ENCODE measurements at places on chromosomes 12 and 14.

GRCh38 chr14:105419195-105420091, at the start of gene MTA1:
MTA1 (plus strand) TSS chr14:105419827; CDS start chr14:105420036, 209 bp downstream.
- DNase-seq: peak; percentile 27

DNA sequence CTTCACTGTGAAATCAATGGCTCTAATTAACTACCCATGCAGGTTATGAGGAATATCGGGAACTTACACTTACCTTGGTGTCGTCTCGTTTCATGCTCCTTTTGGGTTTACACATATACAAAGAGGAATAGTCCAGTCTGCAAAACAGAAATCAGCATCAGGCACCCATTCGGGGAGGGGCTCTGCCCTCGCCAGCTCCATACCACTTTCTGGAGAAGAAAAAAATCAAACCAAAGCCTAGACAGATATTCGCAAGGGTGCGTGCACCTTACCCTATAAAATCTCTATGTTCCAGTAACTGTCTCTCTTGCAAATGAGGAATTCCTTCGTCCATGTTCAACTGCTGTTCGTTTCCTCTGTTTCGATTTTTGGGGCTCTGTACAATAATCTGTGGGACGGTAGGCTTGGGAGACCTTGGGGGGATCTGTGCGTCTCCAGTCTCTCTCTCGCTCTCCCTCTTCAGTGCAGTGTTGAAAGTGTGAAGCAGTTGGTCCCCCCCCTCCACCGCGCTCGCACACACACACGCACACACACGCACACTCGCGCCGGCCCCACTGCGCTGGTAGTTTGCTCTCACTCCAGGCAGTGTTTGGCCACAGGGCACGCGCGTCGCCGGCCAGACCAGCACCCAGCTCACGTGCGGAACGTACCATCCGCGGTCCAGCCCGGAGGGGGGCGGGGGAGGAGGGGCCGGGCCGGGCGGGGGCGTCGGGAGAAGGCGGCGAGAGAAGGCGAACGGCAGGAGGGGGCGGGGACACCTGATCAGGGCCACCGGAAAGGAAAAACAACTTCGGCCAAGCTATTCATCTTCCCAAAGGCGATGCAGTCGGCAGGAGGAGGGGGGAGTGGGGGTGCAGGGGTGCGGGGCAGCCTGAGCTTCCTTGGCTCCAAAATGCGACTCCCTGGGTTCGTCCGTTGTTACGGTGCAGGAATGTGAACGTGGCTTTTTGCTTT, at the start of gene BHLHE41:
TSS of gene BHLHE41 (minus strand) at position 592 of the 954 bp plus-strand sequence. CDS start at position 334, 258 bp downstream.
- DNase-seq: peak; percentile 44

DNA sequence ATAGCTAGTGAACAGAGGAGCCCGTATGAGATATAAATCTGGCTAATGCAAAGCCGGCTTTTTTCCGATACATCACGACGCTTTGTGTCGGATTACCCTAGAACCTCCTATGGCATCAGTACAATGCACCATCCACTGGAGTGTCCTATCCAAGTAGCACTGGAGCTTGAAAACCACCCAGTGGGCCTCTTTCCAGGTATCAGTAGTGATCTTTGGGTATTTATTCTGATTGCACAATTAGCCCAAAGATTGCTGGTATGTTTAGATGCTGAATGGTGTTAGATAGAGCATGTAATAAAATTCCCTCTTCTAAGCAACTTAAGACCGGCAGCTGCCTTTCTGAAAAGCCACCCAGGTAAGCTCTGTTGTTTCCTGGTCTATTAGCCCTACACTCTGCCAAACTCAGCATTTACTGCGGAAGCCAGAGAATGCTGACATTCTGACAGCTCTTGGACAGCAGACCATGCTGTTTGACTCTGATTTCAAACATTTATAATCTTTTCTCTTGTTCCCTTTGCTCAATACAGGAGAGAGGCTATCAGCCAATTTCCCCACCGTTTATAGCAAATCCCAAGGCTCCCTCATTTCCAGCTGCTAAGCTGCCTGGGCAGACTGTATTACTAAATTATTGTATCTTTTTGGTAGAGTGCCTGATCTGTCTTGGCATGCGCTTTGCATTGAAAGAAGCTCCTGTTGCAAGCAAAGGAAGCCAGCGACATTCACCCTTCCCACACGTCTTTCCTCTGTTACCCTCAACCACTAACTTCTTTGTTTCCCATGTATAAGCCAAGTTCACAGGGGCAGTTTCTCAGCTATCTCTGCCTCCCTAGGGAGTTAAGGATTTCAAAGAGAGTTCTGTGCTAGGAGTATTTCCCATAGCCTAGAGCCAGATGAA, 388.3 kb upstream of the GARIN6 start:
- no peak for DNase-seq

DNA sequence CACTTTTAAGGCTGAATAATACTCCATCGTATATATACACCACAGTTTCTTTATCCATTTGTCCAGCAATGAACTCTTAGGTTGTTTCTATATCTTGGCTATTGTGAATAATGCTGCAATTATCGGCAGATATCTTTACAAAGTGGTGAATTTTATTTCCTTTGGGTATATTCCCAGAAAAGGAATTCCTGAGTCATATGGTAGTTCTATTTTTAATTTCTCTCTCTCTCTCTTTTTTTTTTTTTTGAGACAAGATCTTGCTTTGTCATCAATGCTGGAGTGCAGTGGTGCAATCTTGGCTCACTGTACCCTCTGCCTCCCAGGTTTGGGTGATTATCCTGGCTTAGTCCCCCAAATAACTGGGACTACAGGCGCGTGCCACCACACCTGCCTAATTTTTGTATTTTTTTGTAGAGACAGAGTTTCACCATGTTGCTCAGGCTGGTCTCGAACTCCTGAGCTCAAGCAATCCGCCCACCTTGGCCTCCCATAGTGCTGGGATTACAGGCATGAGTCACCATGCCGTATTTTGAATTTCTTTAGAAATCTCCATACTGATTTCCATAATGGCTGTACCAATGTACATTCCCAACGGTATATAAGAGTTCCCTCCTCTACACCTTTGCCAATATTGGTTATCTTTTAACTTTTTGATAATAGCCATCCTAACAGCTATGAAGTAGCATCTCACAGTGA, 98.4 kb downstream of the EFCAB11 start:
- peak; percentile 81 for DNase-seq

DNA sequence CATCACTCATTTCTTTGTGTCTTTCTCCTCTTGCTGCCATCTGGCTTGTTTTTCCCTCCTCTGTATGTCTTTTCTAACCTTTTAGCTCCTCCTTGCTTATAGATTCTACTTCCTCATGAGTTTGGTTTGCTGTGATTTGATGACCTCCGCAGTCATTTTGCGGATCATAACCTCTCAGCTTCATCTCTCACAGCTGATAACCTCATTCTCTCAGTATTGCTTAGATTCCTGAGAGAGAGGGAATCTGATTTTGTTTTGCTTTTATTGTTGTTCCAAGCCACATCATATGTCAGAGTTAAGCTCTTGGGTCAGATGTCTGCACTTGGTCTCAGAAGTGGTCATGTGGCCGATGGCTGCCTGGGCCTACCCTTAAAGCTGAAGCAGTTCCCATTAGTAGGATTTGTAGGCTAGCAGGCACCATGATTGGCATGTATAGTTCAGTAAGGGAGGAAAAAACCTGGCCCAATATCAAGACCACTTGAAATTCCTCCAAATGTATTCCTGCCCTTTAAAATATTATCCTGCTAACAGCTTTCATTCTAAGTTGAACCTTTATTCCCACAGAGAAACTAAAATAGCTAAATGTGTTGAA, 13.5 kb downstream of the ZNF664 start:
- DNase-seq: peak; percentile 41

- DNase-seq: no peak
Observed at GRCh38 chr14:82084813-82085212, 551.2 kb upstream of the SEL1L start.

DNA sequence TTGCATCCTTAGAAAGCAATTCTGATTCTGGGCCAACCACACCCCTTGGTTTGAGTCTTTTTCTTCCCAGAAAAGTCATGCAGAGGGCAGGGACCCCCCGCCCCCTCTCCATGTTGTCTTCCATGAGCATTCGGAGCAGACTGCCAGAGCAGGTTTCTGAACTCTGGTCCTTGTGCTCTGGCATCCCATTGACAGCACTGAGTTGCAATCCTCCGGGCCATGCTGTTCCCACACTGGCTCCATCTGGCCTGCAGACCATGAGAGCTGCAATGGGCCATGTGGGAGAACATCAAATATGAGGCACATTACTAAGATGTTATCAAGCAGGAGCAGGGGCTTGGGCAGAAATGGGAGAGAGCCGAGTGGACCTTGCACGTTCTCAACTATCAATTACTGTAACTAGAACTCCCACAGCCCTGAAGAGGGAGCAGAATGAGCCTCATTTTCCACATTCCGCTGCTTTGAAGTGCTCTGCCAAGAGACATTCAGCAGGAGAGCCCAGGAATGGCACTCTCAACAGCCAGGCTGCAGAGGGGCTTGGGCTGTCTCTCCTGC, 157.4 kb downstream of the STXBP6 start:
- no peak for DNase-seq

- no peak for DNase-seq
Observed at GRCh38 chr12:126362964-126363363, 1297.7 kb downstream of the AACS start.

DNA sequence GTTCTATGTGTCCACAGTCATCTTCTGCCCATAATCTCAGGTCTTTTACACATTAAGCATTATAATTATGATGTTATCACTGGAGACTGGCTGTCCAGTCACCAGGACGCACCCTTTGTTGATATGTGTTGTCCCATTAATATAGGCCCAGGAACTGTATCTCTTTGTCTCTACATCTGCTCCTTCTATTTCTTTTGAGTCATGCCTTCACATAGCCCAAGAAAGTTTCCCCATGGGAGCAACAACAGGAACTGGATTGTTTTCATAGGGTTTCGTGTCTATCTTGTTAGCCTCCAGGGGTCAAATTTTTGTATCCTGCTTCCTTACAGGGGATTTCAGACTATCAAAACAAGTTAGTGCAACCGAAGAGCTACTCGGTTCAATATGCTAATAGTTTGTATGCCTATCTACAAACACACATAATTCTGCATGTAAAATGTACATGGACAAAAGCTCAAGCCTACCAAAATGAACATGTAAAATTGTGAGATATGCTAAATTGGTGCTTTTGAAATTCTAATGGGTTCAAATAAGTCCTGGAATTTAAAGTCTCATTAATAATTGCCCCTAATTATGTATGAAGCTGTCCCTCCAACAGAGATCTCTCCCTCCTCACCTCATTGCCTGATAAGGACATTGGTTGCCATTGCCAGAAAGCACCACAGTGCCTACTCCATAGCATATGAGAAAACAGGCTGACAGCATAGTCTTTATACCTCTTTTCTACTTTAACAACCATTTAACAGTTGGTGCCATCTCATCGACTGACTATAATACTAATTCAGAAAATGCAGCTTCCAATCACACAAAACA, 99.8 kb upstream of the DIO2 start:
- peak; percentile 10 for DNase-seq

DNA sequence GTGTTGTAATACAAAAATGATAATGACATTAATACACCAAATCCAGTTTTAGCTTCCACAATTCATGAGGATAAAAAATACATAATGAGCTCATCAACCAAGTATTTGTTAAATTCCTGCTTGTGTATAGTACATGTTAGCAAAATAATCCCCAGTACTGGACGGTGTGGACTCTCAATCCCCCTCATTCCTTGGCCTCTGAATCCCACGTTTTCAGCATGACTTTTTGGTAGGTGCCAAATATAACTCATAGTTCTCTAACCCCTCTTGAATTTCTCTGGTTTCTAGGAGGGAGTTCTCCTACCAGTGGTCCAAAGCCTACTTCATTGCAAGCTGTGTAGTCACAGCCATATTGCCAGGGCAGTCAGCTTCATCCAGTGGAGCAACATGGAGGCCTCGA, 41.4 kb upstream of the EPS8 start:
- peak; percentile 27 for DNase-seq

- DNase-seq: no peak
Observed at GRCh38 chr14:51369814-51370213, 129.8 kb downstream of the TMX1 start.

DNA sequence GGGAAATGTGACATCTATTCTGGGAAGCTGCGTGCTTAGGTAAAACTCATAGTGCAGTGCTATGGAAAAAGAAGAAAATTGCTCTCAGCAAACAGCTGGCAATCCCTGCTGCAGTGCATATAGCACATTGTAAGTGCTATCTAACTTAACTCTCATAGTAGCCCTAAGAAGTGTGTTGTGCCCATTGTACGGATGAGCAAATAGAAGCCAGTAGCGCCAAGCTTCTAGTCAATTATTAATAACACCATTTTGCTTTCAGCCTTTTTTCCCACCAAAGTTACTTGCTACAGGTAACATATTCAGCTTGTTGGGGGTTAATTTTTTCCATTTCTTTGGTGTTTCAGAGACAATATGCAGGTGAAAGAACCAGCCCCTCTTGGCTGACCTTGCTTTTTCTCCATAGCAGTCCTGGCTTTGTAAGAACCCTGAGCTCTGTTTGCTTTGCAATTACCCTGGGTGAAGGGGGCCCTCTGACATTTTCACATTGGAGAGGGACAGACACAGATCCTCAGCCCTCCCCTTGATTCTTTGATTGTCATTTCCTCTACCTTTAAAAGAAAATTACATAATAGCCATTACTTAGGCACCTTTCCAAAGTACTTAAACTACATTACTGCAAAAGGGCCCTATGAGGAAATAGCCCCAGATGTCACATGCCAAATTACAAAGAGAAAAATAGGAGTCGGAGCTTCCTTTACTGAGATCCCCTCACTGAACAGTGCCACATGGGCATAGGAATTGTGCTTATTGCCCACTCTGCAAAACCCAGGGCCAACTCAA, 576.2 kb upstream of the TBX3 start:
- no peak for DNase-seq

GRCh38 chr14:103140316-103141109, 17.3 kb downstream of the TNFAIP2 start:
- DNase-seq: no peak

DNA sequence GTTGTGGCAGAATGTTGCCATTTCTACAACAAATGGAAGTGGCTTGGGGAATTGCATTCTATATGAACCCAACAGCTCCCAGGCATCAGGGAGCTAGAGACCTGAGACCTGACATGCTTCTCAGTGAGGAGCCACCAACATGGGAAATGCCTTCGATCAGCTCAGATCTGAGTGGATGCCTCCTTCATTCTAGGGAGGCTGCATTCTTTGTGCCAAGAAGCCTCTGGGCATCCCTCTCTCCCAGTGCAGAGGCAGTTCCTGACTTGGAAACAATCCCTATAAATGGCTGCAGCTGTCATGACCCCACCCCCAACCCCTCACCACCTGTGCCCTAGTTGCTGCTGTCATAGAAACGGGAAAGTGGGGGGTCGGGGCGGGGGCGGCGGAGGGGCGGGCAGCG, 196.3 kb downstream of the PPM1H start:
- DNase-seq: no peak

DNA sequence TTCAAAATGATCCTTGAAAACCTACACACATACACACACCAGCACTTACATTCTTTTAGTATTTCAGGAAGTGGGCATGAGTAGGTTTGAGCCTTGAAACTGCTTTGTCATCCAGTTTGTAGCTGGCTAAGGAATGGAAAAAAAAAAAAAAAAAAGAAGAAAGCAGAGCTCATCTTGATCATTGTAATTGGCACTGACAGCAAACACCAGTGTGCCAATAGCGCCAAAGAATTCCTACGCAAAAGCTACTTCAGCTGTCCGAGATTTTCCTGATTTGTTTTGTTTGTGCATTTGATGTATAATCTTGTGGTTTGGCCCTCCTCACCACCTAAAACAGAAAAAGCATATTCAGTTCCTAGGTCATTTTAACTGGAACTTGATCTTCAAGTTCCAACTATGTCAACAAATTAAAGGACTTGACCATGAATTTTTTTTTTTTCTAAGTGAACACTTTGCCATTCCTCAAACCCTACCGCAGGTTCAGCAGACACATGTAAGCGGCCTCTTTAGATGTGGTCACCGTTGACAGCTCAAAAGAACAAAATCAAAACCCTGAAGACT, 57.3 kb downstream of the FLRT2 start:
- DNase-seq: peak; percentile 48
